ENCODE measurements at places on chromosomes 1 and 21.

DNA sequence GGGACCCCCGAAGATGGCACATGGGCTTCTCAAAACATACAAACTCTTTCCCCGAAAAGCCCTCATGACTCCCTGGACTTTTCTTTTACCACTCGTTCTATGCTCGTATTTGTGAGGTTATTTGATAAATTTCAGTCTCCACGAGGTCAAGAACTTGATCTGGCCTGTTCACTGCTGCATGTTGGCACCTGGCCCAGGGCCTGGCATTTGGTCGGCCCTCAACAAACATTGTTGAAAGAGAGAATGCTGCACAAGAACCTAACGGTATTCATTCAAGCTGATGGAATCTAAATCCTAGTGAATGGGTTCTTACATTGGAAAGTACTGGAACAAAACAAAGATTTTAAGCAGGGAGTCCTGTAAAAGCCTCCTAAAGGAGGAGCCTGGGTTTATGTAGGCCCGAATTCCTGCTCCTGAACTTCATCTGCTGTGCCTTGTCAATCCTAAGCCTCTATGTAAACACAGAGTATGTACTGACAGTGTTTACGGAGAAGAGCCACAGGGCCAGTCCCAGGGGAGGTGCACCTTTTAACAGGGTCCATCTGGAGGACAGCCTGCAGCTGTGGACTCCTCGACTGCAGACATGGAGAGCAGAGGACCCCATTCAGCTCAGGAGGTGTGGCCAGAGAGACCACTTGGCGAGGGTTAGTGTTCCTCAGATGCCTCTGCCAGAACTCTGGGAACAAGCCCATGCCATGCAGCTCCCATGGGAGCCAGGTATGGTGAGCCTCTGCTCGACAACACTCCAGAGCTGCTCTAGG lies 46.9 kb downstream of the L1TD1 start:
- no peak for DNase-seq

GRCh38 chr1:185546029-185546428 lies 188.2 kb upstream of the HMCN1 start:
- DNase-seq = no peak

DNA sequence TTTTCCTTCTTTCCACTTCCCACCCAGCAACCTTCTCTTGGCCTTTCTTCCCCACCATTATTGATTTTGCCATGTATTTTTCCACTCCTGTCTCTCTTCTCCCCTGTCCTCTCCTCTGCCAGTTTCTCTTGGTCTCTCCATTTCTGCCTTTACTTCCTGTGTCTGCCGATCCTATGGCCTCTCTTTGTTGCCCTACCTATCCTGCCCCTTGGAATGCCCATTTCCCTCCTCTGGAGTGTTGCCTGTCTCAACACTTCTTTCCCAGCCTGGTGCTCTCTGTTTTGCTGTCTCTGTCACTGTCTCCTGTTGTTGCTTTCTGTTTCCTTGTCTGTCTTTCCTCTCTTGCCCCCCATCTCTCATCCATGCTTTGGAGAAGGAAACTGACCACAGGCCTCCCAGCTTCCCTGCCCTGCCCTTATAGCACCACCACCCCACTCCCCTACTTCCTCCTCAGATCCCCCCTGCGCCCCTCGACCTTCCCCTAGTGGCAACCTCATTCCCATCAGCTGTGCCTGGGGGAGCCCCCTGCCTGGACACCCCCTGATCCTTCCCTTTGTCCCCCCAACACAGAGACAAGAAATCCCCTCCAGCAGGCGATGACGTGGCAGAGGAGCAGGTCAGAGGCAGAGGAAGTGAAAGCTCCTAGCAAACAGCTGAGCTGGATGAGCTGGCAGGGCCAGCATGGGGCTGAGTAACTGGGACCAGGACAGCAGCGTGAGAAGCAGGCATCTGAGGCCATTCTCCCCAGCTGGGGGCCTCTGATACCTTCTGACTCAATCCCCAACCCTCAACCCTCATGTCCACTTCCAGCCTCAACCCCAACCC lies 6.6 kb upstream of the ETV3L start:
- DNase-seq = no peak

GRCh38 chr21:44829507-44830092 lies 11.7 kb upstream of the SUMO3 start:
- no peak for DNase-seq

- no peak for DNase-seq
Observed at GRCh38 chr1:233641029-233641428, 27.1 kb downstream of the KCNK1 start.

GRCh38 chr1:51829058-51829457 lies 49.5 kb downstream of the NRDC start:
- DNase-seq = peak; percentile 6

DNA sequence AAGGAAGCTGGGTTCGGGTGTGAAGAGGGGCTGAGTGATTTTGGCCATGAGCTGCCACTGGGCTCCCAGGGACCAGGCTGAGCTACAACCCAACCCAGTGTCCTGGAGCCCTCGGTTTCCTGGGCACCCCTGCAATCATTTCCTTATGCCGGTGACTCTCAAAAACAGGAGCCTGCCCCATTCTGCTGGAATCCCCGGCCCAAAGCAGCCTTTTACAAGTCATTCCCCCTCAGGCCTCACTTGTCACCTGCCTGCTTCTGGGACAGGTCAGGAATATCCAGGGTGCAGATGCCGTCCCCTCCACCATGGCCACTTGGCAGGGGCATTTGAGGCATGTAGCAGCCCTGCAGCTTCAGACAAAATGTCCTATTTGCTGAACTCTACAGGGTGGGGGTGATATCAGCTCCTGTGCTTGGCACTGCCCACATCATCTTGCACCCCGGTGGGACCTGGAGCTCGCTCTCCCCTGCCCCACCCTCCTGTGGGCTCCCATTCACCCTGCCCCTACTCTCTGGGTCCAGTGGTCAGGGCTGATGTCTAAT lies 30.0 kb downstream of the CDK18 start:
- no peak for DNase-seq

- DNase-seq = no peak
Observed at GRCh38 chr1:164534863-164535610, 23.9 kb upstream of the PBX1 start.

DNA sequence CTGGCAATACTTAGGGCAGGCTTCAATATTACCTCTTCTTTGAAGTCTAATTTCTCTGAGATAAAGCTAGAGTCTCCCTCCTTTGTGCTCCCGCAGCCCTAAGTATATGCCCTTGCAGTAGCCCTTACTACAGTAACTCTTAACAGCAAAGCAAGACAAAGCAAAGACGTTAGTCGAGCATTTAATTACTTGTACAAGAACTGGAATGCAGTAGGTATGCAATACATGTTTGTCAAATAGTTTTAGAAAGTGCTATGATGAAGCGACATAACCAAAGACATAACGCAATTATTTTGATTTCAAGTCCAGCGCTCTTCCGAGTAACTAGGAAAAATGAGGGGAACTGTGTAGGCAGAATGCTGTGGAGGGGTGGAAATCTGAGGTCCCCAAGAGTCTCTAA lies 1.6 kb downstream of the P3H1 start:
- no peak for DNase-seq

Measured in HFF-Myc (cell line).